ENCODE measurements at places on chromosomes 1 and 21. TPM values are rescaled to one million over a fixed set of nuclear protein-coding genes. Genes with fewer than 3 reads are reported as not detected.
A peak's percentile ranks its signal among the peaks of the same experiment; 100 is the strongest.

The DISP1 gene
- total RNA-seq: 8.3 TPM

The PRKCZ gene
- total RNA-seq: 17.9 TPM

The NCAM2 gene
- total RNA-seq: 4.7 TPM

The HEYL gene
- total RNA-seq: 8.8 TPM

- no peaks in the 10 kb centered on the region for H3K36me3 ChIP-seq
- H3K4me1 ChIP-seq: no peaks in the 10 kb centered on the region
- H3K27me3 ChIP-seq: no peaks in the 10 kb centered on the region
- no peak overlapping the region for H3K4me3 ChIP-seq
- DNase-seq: no peak
- no peak overlapping the region for H3K27ac ChIP-seq
These were observed 316.7 kb downstream of the BRINP2 start for GRCh38 chr1:177487481-177487880.

GRCh38 chr1:6825828-6826227 is 40.6 kb downstream of the CAMTA1 start:
- H3K4me3 ChIP-seq: no peak overlapping the region
- DNase-seq: no peak
- no peaks in the 10 kb centered on the region for H3K27me3 ChIP-seq
- H3K27ac ChIP-seq: no peak overlapping the region
- H3K36me3 ChIP-seq: no peaks in the 10 kb centered on the region

DNA sequence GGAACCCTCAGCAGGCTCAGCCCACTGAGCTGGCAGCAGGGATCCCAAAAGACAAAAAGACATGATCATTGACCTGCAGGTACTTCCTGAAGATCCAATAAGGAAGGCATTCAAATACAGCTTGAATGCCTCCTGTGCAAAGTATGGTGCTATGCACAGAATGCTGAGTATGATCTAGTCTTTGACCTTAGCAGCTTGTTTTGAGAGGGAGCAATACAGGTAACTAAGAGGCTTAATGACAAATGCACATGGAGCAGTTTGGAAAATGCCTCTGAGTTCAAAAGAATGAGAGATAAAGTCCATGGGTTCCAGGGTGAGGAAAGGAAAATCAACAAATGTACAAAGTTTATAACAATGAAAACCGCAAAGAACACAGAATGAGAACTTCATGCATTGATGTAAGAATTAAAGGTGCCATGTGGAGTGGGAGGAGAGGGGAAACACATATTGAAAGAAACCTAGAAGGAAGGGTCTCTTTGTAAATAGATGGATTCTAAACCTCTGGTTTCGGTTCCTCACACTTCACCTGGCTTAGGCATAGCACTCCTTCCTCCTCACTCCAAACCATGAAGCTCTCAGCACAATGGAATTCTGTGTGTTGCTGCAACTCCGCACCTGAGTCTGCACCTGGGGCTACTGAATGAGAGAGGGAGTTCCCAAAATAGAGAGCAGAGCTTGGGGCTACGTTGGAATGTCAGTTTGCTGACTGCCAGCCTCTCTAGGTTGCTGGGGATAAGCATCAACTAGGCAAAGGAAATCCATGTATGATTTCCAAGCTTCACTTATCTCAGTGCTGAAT is 77.6 kb downstream of the PLXNA2 start:
- H3K36me3 ChIP-seq: no peaks in the 10 kb centered on the region
- no peaks in the 10 kb centered on the region for H3K27me3 ChIP-seq
- no peak for DNase-seq
- no peak overlapping the region for H3K4me3 ChIP-seq

DNA sequence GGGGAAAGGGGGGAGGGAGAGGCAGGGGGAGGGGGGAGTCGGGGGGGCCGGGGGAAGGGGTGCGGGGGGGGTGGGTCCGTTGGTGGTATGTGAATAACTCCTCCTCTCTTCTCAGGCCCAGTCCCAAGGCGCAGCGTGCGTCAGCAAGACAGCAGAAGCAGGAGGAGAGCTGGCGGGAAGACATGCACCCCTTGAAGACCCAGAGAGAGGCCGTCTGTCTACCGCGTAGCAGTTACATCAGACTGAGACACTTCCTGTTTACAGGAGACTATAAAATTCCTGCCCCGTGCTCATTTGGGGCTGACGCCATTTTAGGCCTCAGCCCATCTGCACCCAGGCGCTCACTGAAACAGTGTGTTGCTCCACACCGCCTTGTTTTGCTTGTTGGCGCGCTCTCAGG is 55.3 kb downstream of the SETD4 start:
- H3K4me3 ChIP-seq: peak overlapping the region; percentile 15
- no peaks in the 10 kb centered on the region for H3K36me3 ChIP-seq
- H3K27me3 ChIP-seq: no peaks in the 10 kb centered on the region
- H3K27ac ChIP-seq: no peak overlapping the region
- DNase-seq: no peak
- no peaks in the 10 kb centered on the region for H3K4me1 ChIP-seq

- no peaks in the 10 kb centered on the region for H3K36me3 ChIP-seq
- H3K4me3 ChIP-seq: no peak overlapping the region
- no peaks in the 10 kb centered on the region for H3K4me1 ChIP-seq
- no peak for DNase-seq
- H3K27ac ChIP-seq: no peak overlapping the region
- H3K27me3 ChIP-seq: no peaks in the 10 kb centered on the region
These were observed 31.5 kb upstream of the PRDX6 start for GRCh38 chr1:173445656-173446055.

GRCh38 chr1:161162806-161163205 is 3.4 kb upstream of the PPOX start:
- DNase-seq: no peak
- no peaks in the 10 kb centered on the region for H3K27me3 ChIP-seq
- no peak overlapping the region for H3K27ac ChIP-seq
- H3K4me3 ChIP-seq: no peak overlapping the region

DNA sequence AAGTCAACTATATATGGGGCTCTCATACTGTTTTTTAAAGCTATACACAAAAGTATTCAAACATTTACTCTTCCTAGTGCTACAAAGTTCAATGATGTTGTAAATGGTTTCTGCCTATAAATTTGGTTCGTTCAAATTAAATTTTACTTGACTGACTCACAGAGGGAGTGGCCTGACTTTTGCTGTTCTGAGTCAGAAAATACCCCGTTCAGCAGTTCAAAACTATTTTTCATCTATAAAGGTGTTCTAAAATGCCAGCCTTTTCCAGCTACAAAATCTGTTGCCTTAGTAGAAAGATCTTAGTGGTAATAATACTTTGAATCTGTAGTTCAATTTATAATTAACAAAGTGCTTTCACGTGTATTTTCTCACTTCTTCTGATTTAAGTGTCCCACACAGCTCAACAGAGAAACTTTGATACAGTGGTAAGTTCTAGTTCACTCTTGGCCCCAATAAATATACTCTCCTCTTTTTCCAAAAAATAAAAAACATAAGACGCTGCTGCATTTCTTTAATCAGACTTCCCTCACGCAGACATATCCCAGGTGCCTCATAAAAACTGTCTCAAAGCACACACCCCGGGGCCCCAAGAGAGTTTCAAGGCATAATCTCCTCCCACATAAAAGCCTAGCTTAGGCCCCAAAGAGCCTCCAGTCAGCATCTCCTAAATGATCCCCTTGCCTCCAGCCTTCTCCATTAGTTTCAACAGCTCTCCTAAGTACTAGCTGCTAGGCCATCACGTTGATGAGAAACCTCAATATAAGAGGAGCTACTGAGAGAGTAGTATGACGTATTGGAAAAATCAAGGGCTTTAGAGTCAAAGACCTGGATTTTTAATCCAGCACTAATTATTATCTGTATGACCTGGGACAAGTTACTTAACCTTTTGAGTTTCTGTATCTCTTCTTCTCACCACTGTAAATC is 3.2 kb downstream of the PTP4A2 start:
- H3K4me3 ChIP-seq: peak overlapping the region; percentile 22
- H3K27me3 ChIP-seq: no peaks in the 10 kb centered on the region
- peak overlapping the region; percentile 96 for H3K27ac ChIP-seq
- DNase-seq: no peak

DNA sequence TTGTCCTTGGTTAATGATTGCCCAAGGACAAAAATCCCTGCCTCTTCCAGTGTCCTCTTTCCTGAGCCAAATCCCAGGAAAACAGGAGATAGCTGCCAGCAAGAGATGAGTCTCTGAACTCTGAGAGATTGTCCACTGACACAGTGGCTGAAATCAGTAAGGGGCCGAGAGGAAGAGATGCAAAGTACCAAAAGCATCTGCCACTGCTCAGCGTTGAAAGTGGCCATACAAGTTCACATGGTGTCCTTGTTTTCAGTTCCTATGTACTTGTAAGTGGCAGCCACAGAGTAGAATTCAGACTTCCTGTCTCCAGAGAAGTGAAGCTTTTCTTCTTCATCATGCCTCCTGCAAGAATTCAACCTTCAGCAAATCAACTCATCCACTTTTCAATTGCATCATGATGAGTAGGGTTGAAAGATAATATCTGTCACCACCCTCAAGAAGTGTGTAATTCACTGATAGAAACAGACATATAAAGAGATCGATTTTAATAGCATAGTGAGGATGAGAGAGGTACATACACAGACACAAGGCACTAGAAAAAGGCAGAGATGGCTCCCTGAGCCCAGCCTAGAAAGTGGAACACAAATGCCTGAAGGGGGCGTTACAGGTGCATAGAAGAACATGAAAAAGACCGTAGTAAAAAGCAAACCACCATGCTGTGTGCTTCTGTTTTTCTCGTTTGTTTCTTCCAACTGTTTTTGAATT is 185.8 kb downstream of the MRPL39 start:
- H3K4me3 ChIP-seq: no peak overlapping the region
- no peaks in the 10 kb centered on the region for H3K4me1 ChIP-seq
- no peaks in the 10 kb centered on the region for H3K27me3 ChIP-seq
- H3K27ac ChIP-seq: no peak overlapping the region
- no peak for DNase-seq

DNA sequence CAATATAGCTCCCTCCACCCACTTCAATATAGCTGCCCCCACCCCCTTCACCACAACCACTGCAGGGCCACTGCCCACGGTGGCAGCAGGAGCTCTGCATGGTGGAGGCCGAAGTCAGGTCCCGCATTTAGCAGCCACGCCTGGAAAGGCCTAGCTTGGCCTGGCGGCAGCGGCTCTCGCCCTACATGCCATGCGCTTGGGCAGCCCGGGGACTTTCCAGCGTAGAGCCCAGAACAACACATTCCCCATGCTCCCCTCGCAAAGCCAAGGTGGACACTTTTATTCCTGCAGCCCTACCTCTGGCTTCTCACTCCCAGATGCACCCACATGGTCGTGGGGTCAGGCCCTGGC is 37.1 kb downstream of the LHX4 start:
- no peak for DNase-seq
- H3K27me3 ChIP-seq: no peaks in the 10 kb centered on the region

DNA sequence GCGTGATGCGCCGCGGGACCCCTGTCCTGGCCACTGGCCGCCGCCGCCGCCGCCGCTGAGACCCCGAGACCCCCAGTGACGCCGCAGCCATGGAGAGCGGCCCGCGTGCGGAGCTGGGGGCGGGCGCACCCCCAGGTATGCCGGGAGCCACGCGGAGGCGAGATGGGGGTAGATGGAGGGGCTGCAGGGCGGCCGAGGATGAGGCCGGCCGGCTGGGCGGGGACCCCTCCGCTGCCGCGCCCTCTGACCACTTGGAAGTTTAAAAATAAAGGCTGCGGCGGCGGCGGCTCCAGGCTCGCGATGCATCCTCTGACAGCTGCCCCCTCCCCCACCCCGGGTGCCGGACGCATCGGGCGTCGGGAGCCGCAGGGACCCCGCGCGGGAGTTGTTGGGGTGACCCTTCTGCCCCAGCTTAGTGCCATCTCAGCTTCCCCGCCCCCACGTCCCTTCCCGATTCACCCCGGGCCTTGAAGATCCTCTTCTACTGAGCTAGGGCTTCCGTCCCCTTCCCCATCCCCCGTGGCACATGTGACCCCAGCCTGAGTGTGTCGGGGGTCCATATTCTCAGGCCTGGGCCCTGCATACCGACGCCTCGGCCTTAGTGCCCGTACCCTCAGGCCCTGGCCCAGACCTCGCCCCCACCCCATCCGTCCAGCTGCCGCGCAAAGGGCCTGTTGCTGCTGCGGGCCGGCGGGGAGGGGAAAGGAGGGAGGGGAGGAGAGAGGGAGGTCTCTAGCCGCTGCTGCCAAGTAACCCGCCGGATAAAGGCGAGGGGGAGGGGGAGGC is 562 bp downstream of the MAP7D1 start:
- DNase-seq: no peak
- peaks cover 69% of the 10 kb centered on the region for H3K4me1 ChIP-seq
- H3K4me3 ChIP-seq: peak overlapping the region; percentile 99
- H3K27ac ChIP-seq: peak overlapping the region; percentile 100
- no peaks in the 10 kb centered on the region for H3K36me3 ChIP-seq
- no peaks in the 10 kb centered on the region for H3K27me3 ChIP-seq

DNA sequence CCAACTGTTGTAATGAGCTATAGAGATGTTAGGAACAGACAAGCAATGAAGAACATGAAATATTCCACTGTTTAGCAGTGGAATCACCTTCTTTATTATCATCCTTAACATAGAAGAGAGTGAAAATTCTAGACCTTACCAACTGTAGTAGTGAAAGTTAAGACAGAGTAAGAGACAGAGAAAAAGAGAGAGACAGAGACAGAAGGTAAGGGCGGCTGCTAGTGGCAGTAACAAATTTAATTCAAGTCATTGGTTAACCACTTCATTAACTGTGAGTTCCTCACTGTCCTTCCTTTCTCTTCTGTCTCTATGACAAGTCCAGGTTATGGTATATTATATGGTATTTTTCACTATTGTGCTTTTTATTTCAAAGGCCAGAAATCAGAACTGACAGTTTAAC is 355.7 kb upstream of the ESRRG start:
- H3K36me3 ChIP-seq: no peaks in the 10 kb centered on the region
- no peak overlapping the region for H3K27ac ChIP-seq
- no peak for DNase-seq
- H3K4me1 ChIP-seq: no peaks in the 10 kb centered on the region
- H3K4me3 ChIP-seq: no peak overlapping the region
- H3K27me3 ChIP-seq: no peaks in the 10 kb centered on the region

- H3K27me3 ChIP-seq: no peaks in the 10 kb centered on the region
- no peaks in the 10 kb centered on the region for H3K36me3 ChIP-seq
These were observed 21.8 kb upstream of the CASQ2 start for GRCh38 chr1:115790356-115790755.

DNA sequence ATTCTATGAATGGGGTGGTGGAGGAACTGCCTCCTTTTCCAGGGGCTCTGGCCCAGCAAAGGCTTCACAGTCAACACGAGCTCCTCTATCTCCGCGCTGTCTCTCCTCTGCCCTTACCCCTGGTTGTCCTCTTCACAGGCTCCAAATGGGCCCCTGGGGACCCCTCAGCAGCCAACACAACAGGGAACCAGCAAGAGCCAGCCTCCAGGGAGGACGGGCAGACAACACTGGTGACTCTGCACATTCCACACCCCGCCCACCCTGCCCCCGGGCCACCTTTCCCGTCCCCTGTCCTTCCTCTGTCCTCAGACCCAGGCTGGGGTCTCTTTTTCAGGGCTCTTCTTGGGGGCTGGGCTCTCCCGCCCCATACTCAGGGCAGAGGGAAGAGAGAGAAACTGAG is 17.5 kb upstream of the ETV3 start:
- peaks cover 26% of the 10 kb centered on the region for H3K4me1 ChIP-seq
- no peaks in the 10 kb centered on the region for H3K27me3 ChIP-seq
- peak overlapping the region; percentile 28 for H3K27ac ChIP-seq
- no peaks in the 10 kb centered on the region for H3K36me3 ChIP-seq
- peak; percentile 72 for DNase-seq
